ENCODE measurements at places on chromosomes 7 and 10.
A peak's percentile ranks its signal among the peaks of the same experiment; 100 is the strongest.

- peak; percentile 90 for DNase-seq
Observed at GRCh38 chr7:150753826-150754603, 16.8 kb downstream of the GIMAP5 start.

- no peak for DNase-seq
Observed at GRCh38 chr10:121490871-121491519, 107.2 kb downstream of the FGFR2 start.

DNA sequence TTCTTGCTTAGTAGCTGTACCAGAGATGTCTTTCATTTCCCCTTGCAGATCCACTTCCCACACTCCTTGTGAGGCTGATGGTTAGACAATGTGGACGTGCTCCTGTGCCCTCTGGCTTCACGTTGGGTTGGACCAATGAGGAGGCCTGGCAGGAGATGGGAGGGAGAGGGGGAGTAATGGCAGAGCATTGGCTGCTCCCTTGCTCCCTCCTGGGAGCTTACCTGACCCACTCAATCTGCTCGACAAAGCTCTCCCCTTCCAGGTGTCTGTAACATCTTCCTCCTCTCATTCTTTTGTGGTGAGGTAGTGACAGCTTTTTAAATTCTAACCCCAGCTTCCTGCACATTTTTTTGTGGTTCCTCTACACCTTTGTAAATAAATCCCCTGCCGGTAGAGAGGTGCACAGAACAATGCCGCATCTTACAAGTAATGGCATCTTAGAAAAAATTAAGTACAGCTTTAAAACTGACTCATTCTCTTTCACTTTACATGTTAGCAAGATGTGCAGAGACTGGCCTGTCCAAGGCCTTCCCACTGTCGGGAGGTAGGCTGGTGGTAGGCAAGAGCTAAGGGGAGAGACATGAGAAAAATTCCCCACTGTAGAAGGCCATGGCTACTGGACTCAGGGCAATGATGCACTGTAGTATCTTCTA is 134.3 kb downstream of the HTR7 start:
- no peak for DNase-seq

DNA sequence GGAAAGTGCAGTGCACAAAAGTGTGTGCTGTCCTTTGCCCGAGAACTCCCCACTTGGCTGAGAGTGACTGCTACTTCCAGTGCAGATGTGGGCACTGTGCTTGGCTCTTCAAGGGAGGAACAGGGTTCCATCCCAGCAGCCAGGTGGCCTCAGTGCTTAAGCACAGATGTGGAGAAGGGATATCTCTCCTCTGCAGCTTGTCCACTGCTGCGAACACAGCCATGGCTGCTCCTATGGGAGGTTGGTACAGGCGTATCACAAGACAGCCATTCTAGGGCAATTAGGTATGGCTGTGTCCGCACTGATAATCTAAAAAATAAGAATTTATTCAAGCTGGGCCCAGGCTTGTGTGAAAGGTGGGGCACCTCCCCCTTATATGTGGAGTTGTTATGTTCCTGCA is 66.6 kb downstream of the GLCCI1 start:
- no peak for DNase-seq

DNA sequence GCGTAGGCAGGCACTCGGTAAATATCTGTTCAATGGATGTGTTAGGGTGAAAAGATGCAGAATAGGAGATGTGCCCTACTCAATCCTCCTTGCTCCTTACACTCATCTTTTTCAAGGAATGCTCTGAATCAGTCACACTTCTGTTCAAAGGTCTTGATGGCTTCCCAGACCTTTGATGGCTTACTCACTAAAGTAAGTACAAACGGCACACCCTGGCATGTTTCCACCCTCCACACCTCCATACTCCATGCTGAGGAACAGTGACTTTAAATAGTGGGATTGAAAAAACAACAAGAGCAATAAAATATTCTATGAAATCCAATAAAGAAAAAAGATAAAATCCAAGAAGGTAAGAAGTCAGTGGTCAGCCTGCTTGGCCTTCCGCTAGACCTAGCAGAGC is 569.2 kb downstream of the SORCS1 start:
- DNase-seq = no peak

GRCh38 chr10:122957474-122957873 is 3.4 kb upstream of the C10orf88 start:
- no peak for DNase-seq

GRCh38 chr7:128352153-128352537 is 8.4 kb upstream of the RBM28 start:
- DNase-seq = peak; percentile 69

- no peak for DNase-seq
Observed at GRCh38 chr10:17290226-17290625, 62.2 kb downstream of the VIM start.

GRCh38 chr7:95324431-95324830 is at the start of gene PON1:
Gene PON1 (minus strand): TSS chr7:95324532. CDS start chr7:95324475, 57 bp downstream.
- no peak for DNase-seq

DNA sequence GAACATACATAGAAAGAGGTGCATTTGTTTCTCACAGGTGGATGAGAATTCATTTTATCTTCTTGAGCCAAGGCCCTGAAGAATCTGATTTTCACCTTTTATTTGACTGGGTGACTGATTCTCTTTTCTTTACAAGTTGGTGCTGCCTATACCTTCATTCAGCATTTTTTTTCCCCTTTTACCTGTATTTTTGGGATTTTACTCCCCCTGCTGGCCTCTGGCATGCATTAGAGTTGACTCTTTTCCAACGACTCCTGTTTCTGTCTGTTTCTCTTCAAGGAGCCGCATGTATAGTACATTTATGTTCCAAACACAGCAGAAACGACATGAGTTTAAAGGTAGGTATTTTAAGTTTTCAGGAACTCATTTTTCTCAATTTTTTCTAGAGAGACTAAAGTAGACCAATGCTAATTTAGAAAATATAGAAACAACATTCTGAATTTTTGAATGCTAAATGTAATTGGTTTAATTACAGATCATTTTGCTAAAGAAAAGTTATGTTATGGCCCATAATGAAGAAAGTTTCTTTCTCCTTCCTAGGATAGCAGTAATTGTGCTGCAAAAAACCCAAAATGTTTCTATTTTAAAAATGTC is 149.8 kb upstream of the HDAC9 start:
- DNase-seq = peak; percentile 66

DNA sequence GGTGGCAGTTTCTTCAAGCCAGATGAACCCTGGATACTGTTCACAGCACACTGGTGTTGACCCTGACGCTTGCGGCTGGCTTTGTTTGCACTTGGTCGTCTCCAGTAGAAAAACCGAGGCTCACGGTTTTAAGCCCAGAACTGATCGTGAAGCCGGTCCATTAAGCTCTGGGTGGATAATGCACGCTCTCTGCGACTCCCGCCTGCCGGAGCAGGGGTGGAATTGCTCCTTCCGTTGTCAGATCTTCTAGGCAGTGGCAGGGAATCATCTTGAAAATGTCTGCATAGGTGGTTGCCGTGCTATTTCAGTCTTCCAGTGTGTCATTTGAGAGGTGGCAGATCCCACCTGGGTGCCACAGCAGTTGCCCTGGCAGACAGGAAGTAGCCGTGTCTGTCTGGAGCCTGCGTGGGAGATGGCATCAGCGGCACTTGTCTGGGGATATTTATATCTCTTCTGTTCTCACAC is 35.9 kb upstream of the AP5Z1 start:
- peak; percentile 14 for DNase-seq

GRCh38 chr10:72981028-72981881 is 26.6 kb upstream of the PLA2G12B start:
- no peak for DNase-seq

DNA sequence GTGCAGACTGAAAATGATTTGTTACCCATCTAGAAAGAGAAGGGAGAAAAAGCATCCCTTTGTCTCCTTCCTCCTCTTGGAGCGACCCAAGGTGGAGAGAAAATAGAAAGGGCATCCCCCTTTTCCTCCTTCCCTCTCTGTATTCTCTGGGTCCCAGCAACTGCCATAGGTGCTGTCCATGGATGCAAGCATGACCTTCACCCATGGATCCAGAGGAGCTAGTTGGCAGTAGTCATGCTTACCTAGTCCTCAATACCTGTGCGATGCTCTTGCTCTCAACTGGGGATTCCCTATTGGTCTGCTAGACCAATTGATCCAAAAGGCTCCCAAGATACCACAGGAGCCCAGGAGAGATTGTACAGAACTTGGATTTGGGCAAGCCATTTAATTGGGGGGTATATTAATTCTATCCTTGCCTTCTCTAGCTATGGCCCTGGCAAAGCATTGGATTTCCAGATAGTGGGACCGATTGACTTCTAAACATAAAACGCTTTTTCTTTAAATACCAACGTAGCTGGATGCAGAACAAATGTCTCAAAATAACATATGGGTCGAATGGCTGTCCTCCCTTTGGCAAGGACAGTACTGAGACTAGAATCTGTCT is 547.8 kb upstream of the IGFBP3 start:
- peak; percentile 4 for DNase-seq

GRCh38 chr7:44447874-44448425 is 42.5 kb downstream of the NUDCD3 start:
- DNase-seq = no peak

GRCh38 chr10:78754269-78755062 is 314.3 kb upstream of the ZMIZ1 start:
- DNase-seq = peak; percentile 42

DNA sequence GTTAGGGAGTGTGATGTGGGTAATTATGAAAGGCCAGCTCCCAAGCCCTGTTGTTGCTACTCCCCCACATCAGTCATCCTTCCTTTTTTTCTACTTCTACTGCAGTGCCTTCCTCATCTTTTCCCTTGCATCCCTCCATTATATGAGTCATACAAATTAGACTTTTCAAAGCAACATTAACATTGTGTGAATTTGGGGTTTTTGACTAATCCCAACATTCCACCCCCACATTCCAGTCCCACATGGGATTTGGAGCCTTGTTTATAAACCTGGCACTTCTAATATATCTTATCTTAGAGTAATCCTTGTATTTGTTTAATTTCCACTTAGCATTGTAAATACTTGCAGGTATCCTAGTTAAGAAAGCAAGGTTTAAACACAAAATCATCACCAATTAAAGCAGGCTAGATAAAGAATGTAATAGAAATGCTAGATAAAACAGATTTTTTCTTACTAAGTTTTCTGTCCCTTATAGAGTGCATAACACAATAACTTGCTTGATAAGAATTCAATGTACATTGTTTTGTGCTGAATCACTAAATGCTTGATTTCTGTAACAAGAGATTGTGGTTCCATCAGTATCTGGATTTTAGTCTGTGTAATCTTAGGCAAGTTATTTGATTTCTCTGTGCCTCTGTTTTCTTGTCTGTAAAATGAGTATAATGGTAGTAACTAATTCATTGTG is 165.8 kb downstream of the CFTR start:
- no peak for DNase-seq

DNA sequence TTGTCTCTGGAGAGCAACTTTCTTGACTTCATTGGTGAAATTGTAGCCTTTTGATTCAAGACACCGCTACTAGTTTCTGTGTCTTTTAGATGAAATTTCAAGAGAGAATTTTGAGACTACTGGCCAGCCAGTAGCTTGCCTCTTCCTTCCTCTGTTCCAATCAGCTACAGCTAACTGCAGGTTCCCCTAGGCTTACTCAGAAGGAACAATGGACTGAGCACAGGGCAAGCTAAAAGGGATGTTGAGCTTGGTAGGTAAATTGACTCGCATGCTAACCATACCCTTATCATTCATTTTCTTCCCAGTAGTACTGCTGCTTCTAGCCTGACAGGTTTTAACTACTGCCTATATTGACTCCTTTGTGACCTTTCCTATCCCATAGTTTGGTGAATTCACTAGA is 81.1 kb downstream of the RUNDC3B start:
- no peak for DNase-seq

DNA sequence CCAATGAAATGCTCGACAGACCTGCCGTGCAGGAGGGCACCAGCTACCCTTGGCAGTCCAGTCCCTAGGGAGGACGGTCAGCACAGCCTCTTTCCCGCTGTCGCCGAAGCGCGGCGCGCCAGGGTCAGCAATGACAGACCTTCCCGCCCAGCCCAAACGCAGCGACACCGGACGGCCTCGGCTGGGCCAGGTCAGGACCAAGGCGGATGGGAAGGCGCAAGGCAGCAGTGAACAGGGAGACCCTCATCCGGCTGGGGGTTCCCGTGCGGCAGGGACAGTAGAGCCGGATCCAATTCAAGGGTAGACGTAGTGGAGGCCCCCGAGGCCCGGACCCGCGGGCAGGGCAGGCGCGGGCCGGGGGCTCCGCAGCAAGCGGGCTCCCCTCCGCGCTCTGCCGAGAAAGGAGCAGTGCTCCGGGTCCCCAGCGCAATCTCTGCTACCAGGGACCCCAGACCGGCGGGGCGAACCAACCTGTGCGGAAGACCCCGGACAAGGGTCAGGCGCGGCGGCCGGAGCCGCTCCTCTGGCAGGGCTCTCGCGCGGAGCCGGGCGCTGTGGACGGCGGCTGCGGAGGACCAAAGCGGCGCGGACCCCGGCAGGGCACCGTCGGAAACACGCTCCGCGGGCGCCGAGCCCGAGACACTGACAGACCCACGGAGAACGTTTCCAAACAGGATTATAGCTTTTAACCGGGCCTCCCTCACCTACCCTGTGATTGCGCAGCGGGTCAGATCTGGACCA is at the start of gene SEC31B:
SEC31B (minus strand) TSS at position 551 of the 741 bp plus-strand sequence. CDS start 2,909 bp downstream, outside the sequence.
- no peak for DNase-seq

DNA sequence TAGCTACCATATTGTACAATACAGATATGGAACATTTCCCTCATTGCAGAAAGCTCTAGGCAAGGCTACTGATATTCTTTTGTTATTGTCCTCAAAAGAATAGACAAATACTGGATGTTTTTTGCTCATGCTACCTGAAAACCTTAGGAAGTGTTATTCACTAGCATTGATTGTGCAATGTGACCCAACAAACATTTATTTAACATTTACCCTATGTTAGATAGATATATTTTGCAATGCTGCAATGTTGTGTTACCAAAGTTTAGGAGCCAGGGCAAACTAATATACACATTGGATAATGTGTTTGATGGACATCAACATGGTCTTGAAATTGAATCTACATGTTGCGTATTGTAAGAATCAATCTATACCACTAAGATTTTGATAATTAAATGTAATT is 112.8 kb upstream of the CREB5 start:
- DNase-seq = no peak

DNA sequence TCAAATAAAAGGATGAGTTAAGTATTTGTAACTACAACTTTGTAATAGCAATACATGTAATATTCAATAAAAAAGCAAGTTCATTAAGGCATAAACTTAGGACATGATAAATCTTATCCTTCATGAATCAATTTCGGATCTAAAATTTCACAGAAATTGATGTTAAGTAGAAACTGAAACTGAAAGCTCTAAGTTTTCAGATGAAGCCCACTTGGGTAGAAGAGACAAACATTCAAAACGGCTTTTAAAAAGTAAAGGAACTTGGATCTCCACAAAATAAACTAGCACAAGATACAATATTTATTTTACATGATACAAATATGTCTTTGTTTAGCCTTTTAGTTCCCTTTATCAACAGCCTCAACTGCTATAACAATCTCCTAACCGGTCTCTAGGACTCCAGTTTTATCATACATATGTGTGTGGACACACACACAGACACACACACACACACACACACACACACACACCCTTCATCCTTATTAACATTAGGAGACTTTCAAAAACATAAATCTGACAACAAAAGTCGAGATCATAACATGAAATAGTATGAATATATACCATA is 83.7 kb downstream of the USP6NL start:
- DNase-seq = no peak

GRCh38 chr10:48455392-48456151 is 149.1 kb downstream of the MAPK8 start:
- no peak for DNase-seq
